Left forelimb (tissue), 1 donor: ENCODE measurements at places on chromosomes 1 and 21.

- no peak for DNase-seq
Measured at GRCh38 chr1:165695031-165695430, 3.3 kb downstream of the ALDH9A1 start.

DNA sequence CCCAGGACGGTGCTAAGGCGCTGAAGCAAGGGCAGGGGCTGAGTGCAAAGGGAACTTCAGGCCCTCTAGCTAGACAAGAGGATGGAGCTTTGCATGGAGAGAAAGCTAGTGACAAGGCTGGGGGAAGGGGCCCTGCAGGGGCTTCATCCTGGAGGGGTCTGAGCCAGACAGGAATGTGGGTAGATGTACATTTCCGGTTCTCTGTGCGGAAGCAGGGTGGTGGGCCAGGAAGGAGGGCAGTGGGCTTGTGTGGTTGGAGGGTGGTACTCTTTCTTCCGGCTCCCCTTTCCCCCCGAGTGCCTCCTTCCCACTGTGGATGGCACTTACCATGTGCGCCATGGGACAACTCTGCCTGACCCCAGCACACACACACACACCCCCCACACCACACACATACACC lies 1.5 kb downstream of the KISS1 start:
- DNase-seq, result peak; percentile 42

- no peak for DNase-seq
Measured at GRCh38 chr1:40848530-40849189, 13.5 kb downstream of the CITED4 start.

GRCh38 chr1:30754684-30755171 lies 2.8 kb downstream of the LAPTM5 start:
- DNase-seq, result no peak

DNA sequence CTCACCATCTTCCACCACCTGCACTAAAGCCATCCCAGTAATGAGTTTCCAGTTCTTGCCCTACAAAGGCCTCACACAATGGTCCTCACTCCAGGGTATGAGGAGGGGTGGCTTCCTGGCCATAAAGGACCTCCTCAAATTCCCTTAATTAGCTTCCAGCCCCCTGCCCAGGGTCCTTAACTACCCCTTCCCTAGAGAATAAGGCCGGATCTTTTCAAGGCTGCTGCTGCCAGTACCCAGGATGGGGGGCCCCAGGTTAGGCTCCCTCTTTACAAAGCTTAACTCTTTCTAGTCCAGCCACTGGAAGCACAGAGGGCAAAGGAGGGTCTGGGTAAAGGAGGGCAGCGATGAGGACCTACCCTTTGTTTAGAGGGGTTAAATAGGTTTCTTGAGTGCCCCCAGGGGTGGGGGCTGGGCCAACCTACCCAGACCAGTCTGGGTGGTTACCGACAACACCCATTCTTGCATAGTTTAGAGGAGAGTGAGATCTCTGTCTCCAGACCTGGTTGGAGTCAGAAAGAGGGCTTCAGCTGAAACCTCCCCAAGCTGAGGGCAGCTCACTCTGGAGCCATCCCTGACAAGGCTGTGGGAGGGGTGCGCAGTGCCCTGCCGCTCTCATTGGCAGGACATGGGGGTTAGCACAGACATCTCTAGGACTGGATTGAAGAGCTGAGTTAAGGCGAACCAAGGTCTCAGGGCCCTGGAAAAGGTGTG lies 7.1 kb downstream of the BLACAT1 start:
- DNase-seq, result no peak

DNA sequence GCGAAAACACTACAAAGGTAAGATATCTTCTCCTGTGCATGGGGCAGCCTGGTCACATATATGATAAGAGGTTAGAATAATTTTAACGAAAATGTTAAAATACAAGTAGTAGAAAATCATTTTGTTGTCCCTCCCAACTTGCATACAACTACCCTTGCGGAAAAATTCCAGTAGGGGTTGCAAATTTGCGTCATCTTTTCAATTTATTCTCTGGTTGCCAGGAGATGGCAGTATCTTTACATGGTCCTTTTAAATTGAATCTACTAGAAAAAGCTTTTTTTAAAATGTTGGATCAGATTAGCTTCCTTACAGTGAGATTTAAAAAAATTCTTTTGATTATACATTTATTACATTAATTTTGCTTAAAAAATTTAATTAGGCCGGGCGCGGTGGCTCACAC lies 10.9 kb downstream of the S100PBP start:
- no peak for DNase-seq

DNA sequence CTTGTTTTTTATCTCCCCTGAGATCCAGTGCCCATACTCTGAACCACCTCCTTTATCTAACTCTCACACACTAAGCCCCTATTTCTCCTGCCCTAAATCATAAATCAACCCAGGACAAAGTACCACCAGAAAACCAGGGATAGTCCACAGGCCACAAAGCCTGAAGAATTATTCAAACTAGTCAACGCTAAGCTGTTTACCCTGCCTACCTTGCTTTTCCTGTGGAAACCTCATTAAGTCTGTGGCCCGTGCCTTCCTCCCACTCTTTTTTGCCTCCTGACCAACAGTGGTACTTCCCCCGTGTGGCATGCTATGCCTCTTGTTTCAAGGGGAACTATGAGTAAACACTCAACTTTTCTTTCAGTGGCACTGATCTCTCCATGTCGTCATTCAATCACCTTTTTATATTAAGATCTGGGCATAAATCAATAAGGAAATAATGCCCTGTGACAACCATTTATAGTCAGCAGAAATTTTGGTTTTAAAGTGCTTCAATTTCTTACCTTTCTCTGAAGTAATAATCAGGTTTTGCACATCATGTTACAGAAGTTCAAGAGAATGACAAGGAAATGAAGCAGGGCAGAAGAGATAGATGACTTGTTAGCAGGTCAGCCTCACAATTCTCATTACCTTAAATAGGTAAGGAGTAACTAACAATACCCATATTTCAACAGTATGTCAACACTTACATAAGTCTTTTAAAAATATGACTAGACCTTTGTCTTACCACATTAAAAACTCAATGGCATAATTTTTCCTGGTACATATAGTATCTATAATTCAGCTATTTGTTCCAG lies 32.1 kb downstream of the EYA3 start:
- no peak for DNase-seq

DNA sequence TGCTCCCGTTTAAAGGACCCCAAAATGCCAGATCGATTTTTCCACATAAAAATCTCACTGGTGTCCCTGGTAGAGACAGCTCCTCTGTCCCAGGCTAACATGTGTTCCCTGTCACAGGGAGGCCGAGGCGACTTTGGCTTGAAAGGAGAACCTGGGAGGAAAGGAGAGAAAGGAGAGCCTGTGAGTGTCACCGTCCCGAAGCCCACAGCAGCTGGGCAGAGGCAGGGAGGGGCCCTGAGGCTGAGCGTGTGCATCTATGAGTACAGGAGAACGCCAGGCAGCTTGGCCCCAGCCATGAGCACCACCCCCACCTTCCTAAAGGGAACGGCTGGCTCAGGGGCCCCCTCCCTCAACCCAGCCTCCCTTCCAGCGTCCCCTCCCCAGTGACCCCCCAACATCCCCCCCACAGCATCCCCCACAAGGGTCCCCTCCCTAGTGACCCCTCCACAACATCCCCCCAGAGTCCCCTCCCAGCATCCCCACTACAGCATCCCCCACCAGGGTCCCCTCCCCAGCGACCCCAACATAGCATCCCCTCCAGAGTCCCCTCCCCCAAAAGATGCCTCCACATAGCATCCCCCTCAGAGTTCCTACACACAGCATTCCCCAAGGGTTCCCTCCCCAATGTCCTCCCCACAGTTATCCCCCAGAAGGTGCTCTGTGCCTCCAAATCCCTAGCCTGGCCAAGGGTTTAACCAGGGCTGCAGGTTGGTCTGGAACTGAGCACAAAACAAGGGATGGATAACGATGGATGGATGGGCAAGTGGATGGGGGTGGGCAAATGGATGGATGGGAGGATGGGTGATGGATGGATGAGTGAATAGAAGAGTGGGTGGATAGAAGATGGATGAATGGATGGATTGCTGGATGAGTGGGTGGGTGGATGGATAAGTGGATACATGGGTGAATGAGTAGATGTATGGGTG lies 25.1 kb downstream of the COL6A2 start:
- peak; percentile 38 for DNase-seq

GRCh38 chr1:183633676-183634343 lies 1.8 kb downstream of the ARPC5 start:
- DNase-seq, result no peak

DNA sequence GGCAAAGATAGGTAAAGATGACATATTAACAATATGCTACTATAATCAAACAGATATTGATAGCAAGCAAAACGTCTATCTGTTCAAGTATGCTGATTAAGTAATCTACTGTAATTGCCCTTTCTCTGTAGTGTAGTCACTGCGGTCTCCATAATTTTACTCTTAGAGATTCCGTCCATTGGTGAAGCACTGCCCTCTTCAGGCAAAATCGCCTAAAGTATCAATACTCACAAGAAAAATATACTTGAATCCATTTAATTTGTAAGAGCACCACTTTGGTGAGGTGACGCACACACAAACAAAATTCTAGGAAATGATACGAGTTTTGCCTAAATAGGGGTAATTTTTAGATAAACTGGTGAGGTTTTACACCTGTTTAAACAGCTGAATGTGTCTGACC lies 434.6 kb upstream of the CHRM3 start:
- no peak for DNase-seq

DNA sequence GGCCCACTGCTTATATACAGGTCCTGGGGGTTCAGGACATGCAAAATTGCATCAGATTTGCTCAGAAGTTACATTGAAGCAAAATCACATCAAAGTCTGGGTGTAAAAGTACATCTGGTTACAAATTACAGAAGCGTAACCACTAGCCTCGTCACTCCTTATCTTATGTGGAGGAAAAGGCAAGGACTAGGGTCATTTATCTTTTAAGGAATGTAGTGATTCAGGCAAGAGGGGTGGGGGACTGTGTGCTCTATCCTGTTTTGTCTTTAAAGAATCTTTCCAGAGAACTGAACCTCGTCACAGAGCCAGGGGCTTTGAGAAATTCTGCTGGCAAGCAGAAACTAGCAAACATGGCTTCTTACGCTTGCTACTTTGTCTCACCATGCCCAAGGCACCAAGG lies 61.1 kb upstream of the RAB4A start:
- DNase-seq, result no peak

GRCh38 chr1:4327142-4327541 lies 327.3 kb upstream of the AJAP1 start:
- DNase-seq, result no peak

DNA sequence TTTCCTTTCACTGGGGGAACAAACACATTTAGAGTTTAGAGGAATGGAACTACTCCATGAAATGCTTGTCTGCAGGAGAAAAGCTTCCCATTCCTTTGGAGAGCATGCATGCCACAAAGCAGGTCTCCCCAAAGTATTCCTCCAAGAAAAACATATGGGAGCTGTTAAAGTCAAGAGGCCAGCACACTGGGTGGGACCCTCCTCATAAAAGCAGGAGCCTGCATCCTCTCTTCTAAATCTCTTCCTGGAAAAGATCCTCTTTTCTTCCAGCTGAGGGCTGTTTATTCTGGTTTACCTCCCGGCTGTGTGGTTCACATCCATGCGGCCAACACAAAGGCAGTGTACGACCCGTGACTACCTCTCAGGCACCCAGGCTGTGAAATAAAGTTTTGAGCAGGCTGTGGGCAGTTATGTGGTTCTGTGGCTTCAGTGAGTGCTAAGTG lies 103.4 kb downstream of the TENT5C start:
- DNase-seq, result no peak

DNA sequence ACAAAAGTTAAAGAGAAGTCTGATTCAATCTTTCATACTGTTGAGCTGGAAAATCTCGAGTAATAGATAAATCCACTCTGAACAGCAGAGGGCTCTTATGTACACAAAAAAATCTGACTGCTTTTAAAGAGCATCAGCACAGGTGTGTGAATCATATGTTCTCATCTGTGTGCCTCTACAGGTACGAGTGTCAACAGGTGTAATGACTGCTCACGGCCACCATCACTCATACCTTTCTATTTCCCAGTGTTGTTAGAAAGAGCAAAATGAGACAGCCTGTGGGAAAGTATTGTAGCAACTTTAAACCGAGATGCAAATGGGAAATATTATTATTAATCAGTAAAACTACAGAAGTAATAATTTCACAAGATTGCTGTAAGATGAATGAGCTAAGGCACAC lies 49.0 kb upstream of the SCAF4 start:
- no peak for DNase-seq

- DNase-seq, result no peak
Measured at GRCh38 chr1:223453902-223454301, 60.7 kb downstream of the CCDC185 start.

DNA sequence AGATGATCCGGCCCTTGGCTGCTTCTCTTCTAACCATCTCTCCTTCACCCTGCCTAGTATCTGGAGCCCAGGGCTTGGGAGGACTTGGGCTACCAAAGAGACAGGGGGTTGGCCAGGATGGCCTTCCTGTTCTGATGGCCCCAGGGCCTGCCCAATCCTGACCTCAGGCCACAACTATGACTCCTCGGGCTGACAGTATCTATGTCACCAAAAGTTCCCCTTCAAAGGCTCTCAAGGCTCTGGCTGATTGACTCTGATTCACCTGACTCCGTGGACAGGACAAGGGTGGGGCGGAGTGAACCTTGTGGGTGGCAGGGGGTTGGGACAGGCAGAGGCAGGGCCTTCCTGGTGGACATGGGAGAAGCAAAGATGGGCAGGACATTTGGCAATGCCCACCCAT lies 12.7 kb downstream of the MEF2D start:
- DNase-seq, result no peak

DNA sequence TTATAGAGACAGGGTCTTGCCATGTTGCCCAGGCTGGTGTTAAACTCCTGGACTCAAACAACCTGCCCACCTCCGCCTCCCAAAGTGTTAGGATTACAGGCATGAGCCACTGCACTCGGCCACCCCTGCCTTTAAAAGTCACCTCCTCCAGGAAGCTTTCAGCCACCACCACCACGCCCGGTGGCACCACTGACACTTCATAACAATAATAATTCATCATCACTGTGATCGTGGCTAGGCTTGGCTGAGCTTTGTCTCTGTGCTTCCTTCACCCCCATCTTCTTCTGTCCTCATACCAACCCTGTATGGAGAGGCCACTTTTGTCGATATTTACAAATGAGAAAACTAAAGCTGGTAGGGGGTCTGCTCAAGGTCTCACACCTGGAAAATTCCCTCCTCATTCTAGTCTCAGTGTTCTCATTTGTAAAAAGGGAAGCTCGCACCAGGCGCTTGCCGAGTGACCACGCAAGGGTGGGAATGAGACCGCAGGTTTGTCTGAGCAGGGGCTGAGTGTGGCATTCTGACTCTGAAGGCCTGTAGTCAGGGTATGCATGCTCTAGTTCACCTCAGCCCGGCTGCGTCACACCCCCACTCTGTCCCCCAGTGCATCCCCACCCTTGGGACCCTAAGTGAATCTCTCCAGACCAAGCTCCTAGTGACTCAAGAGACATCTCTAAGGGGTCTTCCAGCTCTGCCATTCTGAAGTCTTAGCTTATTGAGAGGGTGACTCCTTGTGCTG lies 12.9 kb upstream of the EPHA2 start:
- DNase-seq, result no peak

GRCh38 chr1:70970407-70970806 lies 77.2 kb downstream of the PTGER3 start:
- DNase-seq, result no peak
